Thyroid gland (tissue), 4 donors: ENCODE measurements at places on chromosomes 11 and 22. TPM values are rescaled to one million over a fixed set of nuclear protein-coding genes. Genes with fewer than 3 reads are reported as not detected.

GRCh38 chr11:5713695-5714094, 22.6 kb upstream of the OR56B1 start:
- H3K4me1 ChIP-seq: no peaks in the 10 kb centered on the region
- no peak overlapping the region for H3K4me3 ChIP-seq
- H3K27me3 ChIP-seq: no peaks in the 10 kb centered on the region
- DNase-seq: no peak

DNA sequence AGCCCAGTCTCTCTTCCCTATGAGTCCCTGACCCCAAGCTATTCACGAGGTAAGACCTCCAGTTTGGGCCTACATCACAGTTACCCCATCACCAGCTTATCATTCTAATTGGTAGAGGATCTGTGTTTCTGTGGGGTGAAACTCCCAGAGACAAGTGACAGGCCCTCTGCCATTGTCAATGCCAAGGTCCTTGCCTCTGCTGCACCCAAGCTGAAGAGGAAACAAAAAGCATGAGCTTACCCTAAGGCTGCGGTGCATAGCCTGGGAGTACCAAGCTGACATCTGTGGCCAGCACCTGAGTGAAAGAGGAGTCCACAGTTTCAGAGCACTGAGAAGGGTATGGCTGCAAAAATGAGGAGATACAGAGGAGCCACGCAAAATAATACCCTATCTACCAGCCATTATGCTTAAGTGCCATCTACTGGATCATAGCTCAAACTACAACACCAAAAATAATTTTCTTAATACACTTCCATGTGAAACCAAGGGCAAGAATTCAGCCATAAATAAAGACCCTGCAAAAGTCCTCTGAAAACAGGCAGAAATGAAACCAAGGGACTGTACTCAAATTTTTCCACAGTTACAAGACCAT, 62.3 kb upstream of the ANO5 start:
- no peak overlapping the region for H3K27ac ChIP-seq
- no peak overlapping the region for H3K4me3 ChIP-seq
- no peaks in the 10 kb centered on the region for H3K4me1 ChIP-seq
- H3K27me3 ChIP-seq: no peaks in the 10 kb centered on the region

The PTPN5 gene
- 0.56 TPM for total RNA-seq

The FOLR3 gene
- total RNA-seq: 1.6 TPM

The SPON1 gene
- total RNA-seq: 12.3 TPM

DNA sequence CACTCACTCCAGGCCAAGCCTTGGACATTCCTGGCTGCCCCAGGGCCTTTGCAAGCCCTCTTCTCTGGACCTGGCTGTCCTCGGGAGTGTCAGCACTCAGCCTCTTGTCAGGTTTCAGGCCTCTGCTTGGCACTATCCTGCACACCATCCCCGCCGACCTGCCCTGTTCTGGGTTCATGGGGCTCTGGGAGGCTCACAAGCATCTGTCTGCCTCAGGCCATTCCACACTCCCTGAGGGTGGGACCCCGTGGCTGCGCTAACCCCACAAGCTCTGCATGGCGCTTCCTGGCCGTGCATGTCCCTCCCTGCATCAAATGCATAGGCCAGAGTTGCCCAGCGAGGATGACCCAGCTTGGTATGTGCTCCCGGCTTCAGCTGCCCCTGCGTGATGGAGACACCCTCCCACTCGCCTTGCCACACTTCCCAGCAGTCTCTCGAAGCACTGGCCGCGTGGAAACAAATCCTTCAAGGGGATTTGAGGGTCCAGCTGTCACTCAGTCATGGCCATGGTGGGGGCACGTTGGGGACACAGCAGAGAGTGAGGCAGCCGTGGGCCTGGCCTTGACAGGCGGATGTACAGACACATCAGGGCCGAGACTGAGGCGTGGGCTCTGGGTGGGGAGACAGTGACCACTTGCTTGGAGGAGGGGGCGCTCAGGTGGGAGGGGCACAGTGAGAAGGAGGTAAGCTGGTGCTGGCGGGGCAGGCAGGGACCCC, 87.3 kb downstream of the KCNQ1 start:
- no peaks in the 10 kb centered on the region for H3K27me3 ChIP-seq
- H3K27ac ChIP-seq: no peak overlapping the region
- peak; percentile 28 for DNase-seq
- H3K4me3 ChIP-seq: no peak overlapping the region

DNA sequence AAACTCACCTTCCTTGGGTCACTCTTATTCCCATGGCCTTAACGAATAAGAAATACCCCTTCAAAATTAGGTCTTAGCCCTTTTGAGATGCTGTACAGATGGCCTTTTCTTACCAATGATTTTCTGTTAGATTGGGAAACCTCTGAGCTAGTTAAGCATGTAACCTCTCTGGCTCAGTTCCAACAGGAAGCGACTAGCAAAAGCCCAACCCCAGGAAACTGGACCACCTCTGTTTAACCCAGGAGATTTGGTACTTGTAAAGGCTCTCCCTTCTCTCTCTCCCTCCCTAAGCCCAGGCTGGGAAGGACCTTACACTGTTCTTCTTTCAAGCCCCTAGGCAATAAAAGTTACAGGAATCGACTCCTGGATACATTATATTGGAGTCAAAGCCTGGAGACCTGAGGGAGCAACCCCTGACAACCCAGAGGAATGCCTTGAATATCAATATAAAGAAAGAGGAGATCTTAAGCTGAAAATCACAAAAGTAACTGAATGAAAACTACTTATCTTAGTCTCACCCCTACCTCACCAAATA, 11.7 kb downstream of the APIP start:
- no peak overlapping the region for H3K4me3 ChIP-seq
- no peak overlapping the region for H3K27ac ChIP-seq
- H3K27me3 ChIP-seq: no peaks in the 10 kb centered on the region
- no peaks in the 10 kb centered on the region for H3K36me3 ChIP-seq
- no peak for DNase-seq

GRCh38 chr22:37177221-37177620, 10.8 kb downstream of the C1QTNF6 start:
- no peaks in the 10 kb centered on the region for H3K27me3 ChIP-seq
- H3K27ac ChIP-seq: no peak overlapping the region
- DNase-seq: no peak
- no peaks in the 10 kb centered on the region for H3K36me3 ChIP-seq
- H3K4me1 ChIP-seq: peaks cover 30% of the 10 kb centered on the region

The HEPHL1 gene
- total RNA-seq: 0.24 TPM

The WT1 gene
- 0.33 TPM for total RNA-seq

- H3K27me3 ChIP-seq: no peaks in the 10 kb centered on the region
- H3K4me3 ChIP-seq: no peak overlapping the region
- H3K27ac ChIP-seq: no peak overlapping the region
- H3K4me1 ChIP-seq: no peaks in the 10 kb centered on the region
Measured at GRCh38 chr11:60771879-60772525, 13.1 kb upstream of the MS4A10 start.

DNA sequence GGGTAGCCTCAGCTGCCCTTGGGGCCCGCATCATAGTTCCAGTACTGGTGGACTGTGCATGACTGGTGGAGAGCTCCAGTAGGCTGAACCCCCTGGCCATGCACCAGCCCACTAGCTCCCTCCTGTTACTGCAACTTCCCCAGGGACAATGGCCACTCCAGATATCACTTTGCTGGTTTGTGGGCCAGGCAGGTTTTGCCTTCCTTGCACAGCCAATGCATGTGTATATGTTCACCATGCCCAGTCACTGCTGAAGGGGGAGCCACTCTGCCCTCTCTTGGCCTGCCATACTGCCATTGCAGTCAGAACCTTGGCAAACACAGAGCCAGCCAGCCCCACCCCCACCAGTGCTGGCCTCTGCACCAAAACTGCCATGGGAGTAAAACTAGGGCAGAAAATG, 2095.3 kb upstream of the RAG2 start:
- no peaks in the 10 kb centered on the region for H3K36me3 ChIP-seq
- no peak for DNase-seq
- H3K4me1 ChIP-seq: no peaks in the 10 kb centered on the region

The PIWIL4 gene
- total RNA-seq: 1.5 TPM

GRCh38 chr11:117145393-117145761, 1.3 kb downstream of the PAFAH1B2 start:
- no peaks in the 10 kb centered on the region for H3K27me3 ChIP-seq
- DNase-seq: no peak
- peak overlapping the region; percentile 90 for H3K4me3 ChIP-seq
- peaks cover 24% of the 10 kb centered on the region for H3K4me1 ChIP-seq
- no peak overlapping the region for H3K27ac ChIP-seq
- no peaks in the 10 kb centered on the region for H3K36me3 ChIP-seq

- H3K4me1 ChIP-seq: peaks cover 22% of the 10 kb centered on the region
- H3K36me3 ChIP-seq: no peaks in the 10 kb centered on the region
- peak overlapping the region; percentile 81 for H3K27ac ChIP-seq
- DNase-seq: no peak
Measured at GRCh38 chr11:86800960-86801272, 574 bp downstream of the PRSS23 start.

DNA sequence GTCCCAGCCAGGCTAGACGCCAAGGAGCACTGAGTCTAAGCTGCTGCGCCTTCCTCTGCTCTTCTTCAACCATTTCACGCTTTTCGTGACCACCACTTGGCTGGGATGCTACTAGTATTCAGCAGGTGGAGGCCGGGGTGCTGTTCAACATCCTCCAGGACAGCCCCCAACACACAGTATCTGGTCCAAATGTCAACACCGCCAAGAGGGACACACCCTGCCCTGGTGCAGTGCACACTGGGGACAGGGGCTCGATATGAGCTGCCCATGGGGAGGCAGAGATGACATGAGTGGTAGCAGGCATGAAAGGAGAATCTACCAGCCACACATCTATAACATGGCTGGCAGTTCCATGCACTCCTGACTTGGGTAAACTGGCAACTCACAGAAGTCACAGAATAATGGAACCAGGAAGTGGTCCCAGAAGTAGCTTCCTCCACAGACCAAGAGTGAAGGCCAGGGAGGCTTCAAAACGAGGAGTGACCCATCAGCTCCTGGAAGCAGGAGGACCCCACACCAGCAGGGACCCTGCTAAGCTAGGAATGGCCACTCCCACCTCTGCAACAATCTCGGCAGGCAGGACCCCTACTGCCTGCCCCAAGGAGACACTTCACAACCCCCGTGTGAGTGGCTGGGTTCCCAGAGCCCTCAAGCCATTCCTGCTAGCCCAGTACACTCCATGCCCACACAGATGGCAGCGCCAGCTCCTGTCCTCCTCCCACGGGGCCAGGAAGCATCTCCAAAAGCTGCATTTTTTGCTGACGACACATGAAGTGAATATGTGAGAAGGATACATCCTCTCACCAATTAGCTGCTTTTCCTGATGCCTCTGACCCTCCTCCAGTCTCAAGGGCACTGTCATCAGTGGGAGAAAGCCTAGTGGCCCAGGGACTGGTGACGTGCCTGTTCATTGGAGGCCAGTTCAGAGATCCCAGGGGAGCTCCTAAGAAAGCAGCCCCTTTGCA, 78.8 kb downstream of the DGCR2 start:
- H3K27me3 ChIP-seq: no peaks in the 10 kb centered on the region
- H3K4me3 ChIP-seq: no peak overlapping the region
- no peak overlapping the region for H3K27ac ChIP-seq

GRCh38 chr11:36392196-36392595, 96.1 kb downstream of the PRR5L start:
- H3K36me3 ChIP-seq: no peaks in the 10 kb centered on the region
- no peak for DNase-seq
- H3K27ac ChIP-seq: no peak overlapping the region

The OR52E8 gene
- total RNA-seq: not detected

The DRG1 gene
- 67.4 TPM for total RNA-seq

GRCh38 chr11:17498475-17498874, 21.8 kb upstream of the ABCC8 start:
- no peaks in the 10 kb centered on the region for H3K27me3 ChIP-seq
- DNase-seq: no peak
- H3K36me3 ChIP-seq: no peaks in the 10 kb centered on the region
- H3K4me3 ChIP-seq: no peak overlapping the region
- no peak overlapping the region for H3K27ac ChIP-seq

The HBE1 gene
- not detected for total RNA-seq

DNA sequence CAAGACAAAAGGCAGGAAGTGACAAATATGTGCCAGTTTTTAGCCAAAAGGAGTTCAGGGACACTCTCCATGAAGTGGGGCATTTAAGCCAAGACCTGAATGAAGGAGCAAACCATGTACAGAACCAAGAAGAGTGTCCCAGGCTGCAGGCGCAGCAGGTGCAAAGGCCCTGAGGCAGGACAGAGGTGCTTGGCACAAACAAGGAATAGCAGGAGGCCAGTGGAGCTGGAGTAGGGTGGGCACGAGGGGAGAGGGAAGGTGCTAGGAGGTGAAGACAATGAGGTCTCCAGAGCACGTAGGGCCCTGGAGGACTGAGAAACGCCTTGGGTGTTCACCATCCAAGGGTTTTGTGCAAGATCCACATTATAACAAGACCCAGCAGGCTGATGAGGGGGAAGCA, 474.1 kb downstream of the MN1 start:
- H3K4me1 ChIP-seq: no peaks in the 10 kb centered on the region
- no peak overlapping the region for H3K27ac ChIP-seq
- no peak for DNase-seq
- no peaks in the 10 kb centered on the region for H3K27me3 ChIP-seq

The CD3D gene
- 2.0 TPM for total RNA-seq

DNA sequence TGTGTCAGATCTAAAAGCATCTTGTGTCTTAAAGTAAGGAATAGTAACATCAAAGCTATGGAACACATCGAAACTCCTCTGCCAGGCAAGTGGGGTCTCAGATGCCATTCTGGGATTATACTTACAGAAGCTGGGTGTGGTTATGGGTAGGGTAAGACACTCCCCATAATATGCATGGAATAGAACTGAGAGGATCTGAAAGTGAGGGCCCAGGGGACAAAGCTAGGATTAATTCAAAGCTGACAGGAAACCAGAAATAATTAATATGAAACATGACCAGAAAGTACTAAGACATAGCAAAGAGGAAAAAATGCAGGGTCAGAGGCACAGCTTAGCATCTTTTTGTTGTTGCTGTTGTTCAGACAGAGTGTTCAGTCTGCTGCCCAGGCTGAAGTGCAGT, 40.2 kb upstream of the EED start:
- H3K4me3 ChIP-seq: no peak overlapping the region
- no peak overlapping the region for H3K27ac ChIP-seq
- no peak for DNase-seq
- H3K36me3 ChIP-seq: no peaks in the 10 kb centered on the region

The IL18 gene
- total RNA-seq: 12.1 TPM

GRCh38 chr11:30411383-30411782, 88.5 kb downstream of the ARL14EP start:
- H3K4me3 ChIP-seq: no peak overlapping the region
- no peaks in the 10 kb centered on the region for H3K27me3 ChIP-seq
- H3K27ac ChIP-seq: no peak overlapping the region
- DNase-seq: no peak
- no peaks in the 10 kb centered on the region for H3K36me3 ChIP-seq

DNA sequence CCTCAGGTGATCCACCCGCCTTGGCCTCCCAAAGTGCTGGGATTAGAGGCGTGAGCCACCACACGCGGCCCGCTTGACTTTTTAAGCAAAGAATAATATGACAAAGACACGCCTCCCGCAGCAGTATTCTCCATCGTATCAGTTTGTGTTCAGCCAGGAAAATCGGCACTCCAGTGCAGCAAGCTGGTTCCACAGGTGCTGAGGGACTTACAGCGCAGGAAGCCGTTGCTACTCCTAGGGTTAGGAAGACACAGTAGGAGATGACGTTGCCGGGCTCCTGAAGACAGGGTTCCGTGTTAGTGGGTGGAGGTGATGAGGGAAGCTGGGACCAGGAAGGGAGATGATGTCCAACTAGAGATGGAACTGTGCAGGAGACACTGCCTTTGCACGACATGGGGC, 65.8 kb upstream of the CECR2 start:
- no peak for DNase-seq
- H3K27ac ChIP-seq: no peak overlapping the region
- no peaks in the 10 kb centered on the region for H3K4me1 ChIP-seq
- no peaks in the 10 kb centered on the region for H3K36me3 ChIP-seq
